ENCODE measurements at places on chromosomes 5 and 9. TPM values are rescaled to one million over a fixed set of nuclear protein-coding genes. Genes with fewer than 3 reads are reported as not detected.

The SLC4A9 gene
- 0.26 TPM for total RNA-seq

DNA sequence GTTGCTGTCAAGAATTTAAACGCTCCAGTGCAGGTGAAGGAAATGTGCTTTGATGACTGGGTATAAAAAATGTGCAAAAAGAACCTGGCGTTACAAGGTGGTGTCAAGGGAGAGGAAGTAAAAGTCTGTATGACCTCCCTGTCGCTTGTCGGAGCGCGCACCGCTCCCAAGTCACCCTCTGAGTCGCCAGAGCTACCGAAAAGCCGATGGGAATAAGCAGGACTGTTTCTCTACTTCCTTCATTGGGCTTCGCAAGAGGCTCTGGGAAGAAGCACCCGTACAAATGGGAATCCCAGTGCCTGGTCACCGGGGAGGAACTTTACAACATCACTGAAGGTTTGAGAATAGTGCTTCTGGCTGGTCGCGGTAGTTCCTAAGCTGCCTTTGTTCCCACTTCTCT, 1.3 kb upstream of the DMRT2 start:
- ATAC-seq, result no peak

DNA sequence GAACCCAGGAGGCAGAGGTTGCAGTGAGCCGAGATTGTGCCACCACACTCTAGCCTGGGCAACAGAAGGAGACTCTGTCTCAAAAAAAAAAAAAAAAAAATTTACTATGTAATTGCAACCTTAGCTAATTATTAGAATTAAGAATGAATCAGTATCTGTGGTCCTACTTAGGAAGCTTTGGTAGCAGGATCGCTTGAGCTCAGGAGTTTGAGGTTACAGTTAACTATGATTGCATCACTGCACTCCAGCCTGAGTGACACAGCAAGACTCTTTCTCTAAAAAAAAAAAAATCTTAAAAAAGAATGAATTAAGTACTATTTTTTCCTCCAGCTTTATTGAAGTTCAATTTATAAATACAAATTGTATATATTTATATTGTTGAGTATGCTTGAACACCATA, 16.7 kb downstream of the NDUFAF2 start:
- ATAC-seq, result no peak

DNA sequence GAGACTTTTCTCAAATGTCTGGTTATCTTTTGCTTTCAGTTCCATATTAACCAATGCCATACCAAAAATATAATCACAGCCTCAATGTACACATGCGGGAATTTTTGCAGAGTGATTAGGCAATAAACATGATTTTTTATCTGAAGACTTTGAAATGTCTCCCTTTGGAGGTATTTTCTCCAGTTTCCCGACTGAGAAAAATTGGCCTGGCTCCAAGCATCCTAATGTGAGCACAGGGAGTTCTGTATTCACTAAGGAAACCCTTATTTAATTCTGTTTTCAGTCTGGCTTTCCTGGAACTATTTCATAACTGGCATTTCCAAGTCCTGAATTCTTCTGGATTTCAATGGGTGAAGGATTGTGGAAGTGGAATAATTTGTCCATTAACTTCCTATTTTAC, 8.5 kb downstream of the HCN1 start:
- ATAC-seq, result no peak

Data from activated T-helper 17 cell treated with anti-CD3 and anti-CD28 coated beads, Interleukin-2, amount 50 U/mL, for 72 hours (primary cell).